Left lung (tissue), 14 donors: ENCODE measurements at places on chromosomes 16 and 17. TPM values are rescaled to one million over a fixed set of nuclear protein-coding genes. Genes with fewer than 3 reads are reported as not detected.

SLC52A1 gene
- total RNA-seq, result 0.73 TPM

OTOA gene
- total RNA-seq, result 0.97 TPM

CBX2 gene
- 3.6 TPM for total RNA-seq

MYCBPAP gene
- 2.7 TPM for total RNA-seq

TAC4 gene
- total RNA-seq, result not detected

E4F1 gene
- 22.6 TPM for total RNA-seq

HOXB1 gene
- total RNA-seq, result not detected

HSPB9 gene
- total RNA-seq, result not detected

DNA sequence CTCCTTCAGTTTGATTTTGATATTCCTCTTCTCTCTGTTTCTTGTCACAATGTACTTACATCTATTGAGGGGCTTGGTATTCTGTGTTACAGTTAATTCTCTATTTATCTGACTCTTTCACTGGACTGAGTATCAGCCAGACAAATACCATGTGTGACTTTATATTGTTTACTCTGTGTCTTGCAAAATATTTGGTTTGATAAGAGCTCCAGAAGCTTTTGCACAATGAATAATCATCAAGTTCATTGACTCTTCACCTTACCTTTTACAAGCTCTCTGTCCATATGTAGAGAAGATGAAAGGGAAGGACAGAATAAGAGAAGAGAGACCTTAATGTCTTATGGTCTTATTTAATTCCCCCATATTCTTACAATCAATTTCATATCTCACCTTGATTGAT lies 877.7 kb upstream of the CDH8 start:
- H3K36me3 ChIP-seq, result no peaks in the 10 kb centered on the region
- no peaks in the 10 kb centered on the region for H3K4me1 ChIP-seq
- no peak overlapping the region for H3K4me3 ChIP-seq
- H3K27me3 ChIP-seq, result no peaks in the 10 kb centered on the region
- H3K27ac ChIP-seq, result no peak overlapping the region

- no peaks in the 10 kb centered on the region for H3K36me3 ChIP-seq
- DNase-seq, result no peak
- no peaks in the 10 kb centered on the region for H3K27me3 ChIP-seq
These were observed 240.7 kb downstream of the MAP2K4 start for GRCh38 chr17:12261354-12261753.

GRCh38 chr16:89918453-89919347 lies at the start of gene MC1R:
Gene MC1R (plus strand): TSS chr16:89918862. CDS start chr16:89919259, 397 bp downstream.
- peak within 1 kb of the TSS; percentile 10 for H3K4me3 ChIP-seq
- H3K27me3 ChIP-seq, result no peaks in the 10 kb centered on the region
- DNase-seq, result peak; percentile 46
- peak within 1 kb of the TSS; percentile 15 for H3K27ac ChIP-seq
- H3K36me3 ChIP-seq, result peaks cover under 1% of the 10 kb centered on the region
- peaks cover 58% of the 10 kb centered on the region for H3K4me1 ChIP-seq

DNA sequence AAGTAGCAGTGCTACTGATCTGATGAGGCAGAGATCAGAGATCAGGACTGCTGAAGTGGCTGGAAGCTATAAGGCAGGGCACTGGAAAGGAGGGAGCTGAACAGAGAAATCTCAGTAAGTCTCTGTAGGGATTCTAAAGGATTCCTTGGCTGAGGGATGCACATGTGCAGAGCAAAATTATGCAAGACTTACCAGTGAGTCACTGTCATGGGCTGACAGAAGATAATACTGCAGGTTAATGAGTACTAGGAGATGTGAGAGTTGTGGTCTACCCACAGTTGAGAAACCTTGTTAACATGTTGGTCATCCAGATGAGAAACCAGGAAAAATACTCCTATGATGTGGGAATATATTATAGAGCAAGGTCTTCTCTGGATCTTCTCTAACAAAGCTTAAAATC lies 378.1 kb downstream of the HAPSTR1 start:
- no peak for DNase-seq
- H3K27me3 ChIP-seq, result no peaks in the 10 kb centered on the region
- H3K36me3 ChIP-seq, result no peaks in the 10 kb centered on the region
- no peaks in the 10 kb centered on the region for H3K4me1 ChIP-seq

DNA sequence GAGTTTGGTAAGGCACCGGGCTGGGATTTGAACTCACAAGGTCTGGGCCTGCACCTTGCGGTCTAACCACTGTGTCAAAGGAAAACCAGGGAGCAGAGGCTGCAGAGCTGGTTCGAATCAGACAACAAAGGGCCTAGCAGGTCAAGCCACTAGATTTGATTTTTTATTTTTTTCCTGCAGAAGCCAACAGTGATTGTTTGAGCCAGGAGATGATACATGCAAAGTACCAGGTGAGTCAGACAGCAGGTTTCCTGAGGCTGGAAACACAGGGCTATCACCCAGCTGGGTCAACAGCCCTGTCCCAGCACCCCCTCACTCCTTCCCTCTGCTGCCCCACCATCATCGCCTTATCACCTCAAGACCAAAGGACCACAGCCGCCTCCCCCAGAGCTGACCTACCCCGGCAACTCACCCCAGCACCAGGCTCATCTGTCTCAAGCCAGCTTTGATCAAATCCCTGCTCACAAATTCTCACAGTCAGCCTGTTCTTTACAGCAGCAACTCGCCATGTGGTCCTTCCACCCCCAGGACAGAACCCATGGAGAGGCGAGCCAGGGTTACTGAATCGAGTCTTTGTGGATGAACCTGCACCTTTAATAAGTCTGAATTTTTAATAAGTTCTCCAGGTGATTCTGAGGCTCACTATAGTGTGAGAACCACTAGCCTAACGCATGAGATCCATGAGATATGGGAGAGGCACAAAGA lies 13.0 kb upstream of the KRT19 start:
- no peak overlapping the region for H3K27ac ChIP-seq
- DNase-seq, result no peak
- H3K36me3 ChIP-seq, result no peaks in the 10 kb centered on the region
- no peak overlapping the region for H3K4me3 ChIP-seq
- H3K4me1 ChIP-seq, result no peaks in the 10 kb centered on the region
- H3K27me3 ChIP-seq, result no peaks in the 10 kb centered on the region

- peaks cover 18% of the 10 kb centered on the region for H3K4me1 ChIP-seq
- DNase-seq, result no peak
These were observed 43.5 kb downstream of the TEX2 start for GRCh38 chr17:64219571-64219970.

GRCh38 chr16:68367030-68367429 lies 56.2 kb downstream of the PRMT7 start:
- no peak overlapping the region for H3K27ac ChIP-seq
- H3K27me3 ChIP-seq, result peaks cover 12% of the 10 kb centered on the region

GRCh38 chr16:17633181-17633951 lies 162.6 kb upstream of the XYLT1 start:
- peaks cover 28% of the 10 kb centered on the region for H3K27me3 ChIP-seq
- H3K27ac ChIP-seq, result no peak overlapping the region
- no peak for DNase-seq
- no peaks in the 10 kb centered on the region for H3K36me3 ChIP-seq
- H3K4me1 ChIP-seq, result no peaks in the 10 kb centered on the region

GRCh38 chr16:65123396-65124211 lies 1.7 kb upstream of the CDH11 start:
- peak overlapping the region; percentile 43 for H3K4me3 ChIP-seq
- DNase-seq, result peak; percentile 77
- H3K36me3 ChIP-seq, result no peaks in the 10 kb centered on the region
- H3K27me3 ChIP-seq, result peaks cover 7% of the 10 kb centered on the region
- peak overlapping the region; percentile 87 for H3K27ac ChIP-seq
- no peaks in the 10 kb centered on the region for H3K4me1 ChIP-seq

- DNase-seq, result no peak
- no peaks in the 10 kb centered on the region for H3K4me1 ChIP-seq
- no peaks in the 10 kb centered on the region for H3K36me3 ChIP-seq
- H3K27me3 ChIP-seq, result no peaks in the 10 kb centered on the region
- no peak overlapping the region for H3K27ac ChIP-seq
- H3K4me3 ChIP-seq, result no peak overlapping the region
These were observed 25.3 kb upstream of the BRD7 start for GRCh38 chr16:50393858-50394802.

- H3K36me3 ChIP-seq, result no peaks in the 10 kb centered on the region
- H3K4me3 ChIP-seq, result no peak overlapping the region
- DNase-seq, result no peak
- peaks cover 17% of the 10 kb centered on the region for H3K4me1 ChIP-seq
- H3K27me3 ChIP-seq, result no peaks in the 10 kb centered on the region
These were observed 4.5 kb downstream of the MINK1 start for GRCh38 chr17:4837471-4838308.

DNA sequence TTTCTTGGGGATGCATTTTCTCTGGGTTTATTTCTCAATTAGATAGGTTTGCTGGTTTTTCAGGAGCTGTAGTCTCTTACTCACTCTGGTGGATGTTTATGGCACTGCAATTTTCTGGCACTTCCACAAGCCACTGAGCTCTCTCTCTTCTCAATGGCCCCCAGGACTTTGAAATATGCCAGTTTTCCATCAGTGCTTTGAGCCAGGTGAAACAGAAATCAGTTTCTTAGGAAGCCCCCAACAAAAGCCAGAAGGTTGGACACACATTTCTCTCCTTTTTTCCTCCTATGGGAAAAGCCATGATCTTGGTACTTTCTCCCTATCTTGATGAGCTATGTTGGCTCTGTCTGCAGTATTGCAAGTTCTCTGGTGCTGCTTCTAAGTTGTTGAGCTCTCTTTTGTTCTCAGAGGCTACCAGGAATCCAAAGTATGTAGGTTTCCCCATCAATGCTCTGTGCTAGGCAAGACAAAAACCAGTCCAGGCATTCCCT lies 90.7 kb upstream of the SMIM36 start:
- peaks cover 7% of the 10 kb centered on the region for H3K4me1 ChIP-seq
- no peak for DNase-seq
- no peaks in the 10 kb centered on the region for H3K36me3 ChIP-seq
- H3K4me3 ChIP-seq, result no peak overlapping the region
- no peaks in the 10 kb centered on the region for H3K27me3 ChIP-seq

DNA sequence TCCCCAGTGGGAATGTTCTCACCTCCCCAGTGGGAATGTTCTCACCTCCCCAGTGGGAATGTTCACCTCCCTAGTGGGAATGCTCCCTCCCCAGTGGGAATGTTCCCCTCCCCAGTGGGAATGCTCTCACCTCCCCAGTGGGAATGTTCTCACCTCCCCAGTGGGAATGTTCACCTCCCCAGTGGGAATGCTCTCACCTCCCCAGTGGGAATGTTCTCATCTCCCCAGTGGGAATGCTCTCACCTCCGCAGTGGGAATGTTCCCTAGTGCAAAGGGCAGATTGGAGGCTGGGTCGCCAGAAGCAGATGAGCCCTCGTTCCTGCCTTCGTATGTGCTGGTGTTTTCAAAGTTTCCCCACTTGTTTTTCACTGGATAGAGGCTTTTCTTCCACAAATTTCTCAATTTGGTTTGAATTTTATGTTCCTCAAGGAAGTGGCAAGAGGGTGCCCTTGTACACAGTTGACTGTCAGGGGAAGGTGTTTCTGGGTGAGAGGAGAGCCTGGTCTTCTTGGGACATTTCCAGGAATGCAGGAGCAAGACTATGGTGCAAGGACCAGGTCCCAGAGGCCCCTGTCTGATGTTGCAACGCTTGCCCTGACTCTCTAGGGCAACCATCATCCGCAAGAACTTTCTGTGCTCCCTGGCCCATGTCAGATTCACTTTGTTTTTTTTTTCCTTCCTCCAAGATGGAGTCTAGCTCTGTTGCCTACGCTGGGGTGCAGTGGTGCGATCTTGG lies 34.0 kb downstream of the TRARG1 start:
- no peak overlapping the region for H3K4me3 ChIP-seq
- H3K36me3 ChIP-seq, result no peaks in the 10 kb centered on the region
- no peaks in the 10 kb centered on the region for H3K4me1 ChIP-seq
- H3K27me3 ChIP-seq, result peaks cover 54% of the 10 kb centered on the region

DNA sequence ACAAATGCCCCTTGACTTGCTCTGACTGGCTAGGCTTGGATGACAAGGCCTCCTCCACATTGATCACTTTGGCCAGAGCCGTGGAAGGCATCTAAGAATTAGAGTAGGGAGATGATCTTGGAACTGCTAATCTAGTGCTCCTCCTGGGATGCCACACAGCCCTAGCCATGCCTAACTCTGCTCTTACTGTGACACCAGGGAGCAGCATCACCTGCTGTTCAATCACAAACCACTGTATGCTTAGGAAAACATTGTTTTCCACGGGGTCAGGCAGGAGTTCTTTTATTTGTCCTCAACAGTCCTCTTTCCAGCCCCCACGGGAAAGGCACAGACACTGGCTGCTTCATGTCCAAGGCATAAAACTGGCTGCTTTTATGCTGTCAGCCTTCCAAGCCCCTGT lies 46.3 kb downstream of the C16orf78 start:
- no peak overlapping the region for H3K27ac ChIP-seq
- DNase-seq, result no peak
- no peaks in the 10 kb centered on the region for H3K4me1 ChIP-seq
- H3K27me3 ChIP-seq, result no peaks in the 10 kb centered on the region
- H3K4me3 ChIP-seq, result no peak overlapping the region

- DNase-seq, result no peak
- no peaks in the 10 kb centered on the region for H3K36me3 ChIP-seq
- no peak overlapping the region for H3K27ac ChIP-seq
- H3K4me1 ChIP-seq, result no peaks in the 10 kb centered on the region
These were observed 48.6 kb downstream of the IST1 start for GRCh38 chr16:71943887-71944286.

GRCh38 chr17:7435676-7436555 lies 681 bp downstream of the TMEM102 start:
- H3K4me3 ChIP-seq, result peak overlapping the region; percentile 35
- H3K27me3 ChIP-seq, result peaks cover 30% of the 10 kb centered on the region
- peak overlapping the region; percentile 61 for H3K27ac ChIP-seq
- peak; percentile 69 for DNase-seq
- H3K36me3 ChIP-seq, result no peaks in the 10 kb centered on the region
